ENCODE measurements at places on chromosomes 3 and 15.

DNA sequence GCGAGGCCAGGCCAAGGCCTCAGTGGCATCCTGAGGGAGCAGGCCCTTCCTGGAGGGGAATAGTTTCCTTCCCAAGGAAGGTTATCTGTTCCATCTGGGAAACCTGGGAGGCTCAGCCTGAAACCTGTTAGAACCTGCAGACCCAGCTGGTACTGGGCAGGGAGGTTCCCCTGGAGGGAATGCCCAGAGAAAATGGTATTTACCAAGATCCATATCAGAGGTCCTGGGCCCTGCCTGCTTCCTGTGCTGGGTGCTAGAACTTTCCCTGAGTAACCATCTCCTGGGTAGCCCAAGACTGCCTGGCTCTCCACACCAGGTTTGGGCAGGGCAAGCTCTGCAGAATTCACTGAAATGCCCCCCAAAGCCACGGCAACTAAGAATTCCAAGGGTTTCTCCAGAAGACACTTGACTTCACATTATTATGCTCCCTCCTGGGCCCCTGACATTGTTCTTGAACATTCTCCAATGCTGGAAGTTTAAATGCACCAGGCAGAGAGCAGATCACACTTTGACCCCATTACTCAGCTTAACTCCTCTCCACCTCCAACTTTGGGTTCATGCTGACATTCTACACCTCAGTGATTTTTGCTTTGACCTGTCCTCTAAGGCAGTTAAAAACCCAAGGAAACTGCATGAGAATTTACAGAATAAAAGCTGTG lies 2.0 kb downstream of the CA12 start:
- DNase-seq, result no peak

GRCh38 chr3:21729888-21730459 lies 21.0 kb downstream of the ZNF385D start:
- DNase-seq, result no peak

- no peak for DNase-seq
Measured at GRCh38 chr15:60643555-60643954, 164.6 kb upstream of the ICE2 start.

GRCh38 chr3:149188494-149188893 lies 33.1 kb downstream of the CP start:
- DNase-seq, result no peak

- no peak for DNase-seq
Measured at GRCh38 chr3:71421475-71421819, 162.1 kb downstream of the FOXP1 start.

DNA sequence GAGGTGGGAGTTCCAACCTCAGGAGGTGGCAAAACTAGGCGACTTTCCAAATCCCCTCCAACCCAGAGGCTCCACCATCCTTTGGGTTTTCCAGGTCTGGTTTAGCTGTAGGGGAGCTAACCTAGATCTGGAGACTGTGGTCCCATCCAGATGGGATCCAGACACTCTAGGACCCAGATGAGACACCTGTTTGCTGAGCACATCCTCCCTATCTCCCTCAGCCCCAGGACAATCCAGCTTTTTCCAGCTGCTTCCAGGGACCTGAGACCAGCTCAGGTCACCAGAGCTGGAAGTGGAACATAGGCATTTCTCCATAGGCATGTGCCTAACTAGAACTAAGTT lies 18.2 kb downstream of the CRTAP start:
- DNase-seq, result no peak

GRCh38 chr3:43779850-43780249 lies 89.1 kb downstream of the ABHD5 start:
- no peak for DNase-seq

- no peak for DNase-seq
Measured at GRCh38 chr15:30038667-30039523, 43.9 kb upstream of the GOLGA8J start.

DNA sequence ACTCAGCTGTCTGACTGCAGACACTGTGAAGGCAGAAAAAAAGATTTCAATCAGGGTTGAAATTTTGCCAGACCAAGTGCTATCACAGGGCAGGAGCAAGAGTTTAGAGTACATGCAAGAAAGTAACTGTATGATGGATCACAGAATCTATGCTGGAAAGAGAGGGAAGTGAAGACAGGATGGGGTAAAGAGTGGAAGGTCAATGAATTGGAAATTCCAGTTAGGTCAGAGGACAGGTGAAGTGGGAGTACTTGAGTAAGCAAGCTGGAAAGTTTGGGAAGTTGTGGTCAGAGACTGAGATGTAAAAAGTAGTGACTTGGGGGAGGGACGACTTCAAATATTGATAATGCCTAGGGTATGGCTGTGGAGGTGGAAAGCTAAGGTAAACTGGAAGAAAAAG lies 7.2 kb downstream of the SPG11 start:
- no peak for DNase-seq

DNA sequence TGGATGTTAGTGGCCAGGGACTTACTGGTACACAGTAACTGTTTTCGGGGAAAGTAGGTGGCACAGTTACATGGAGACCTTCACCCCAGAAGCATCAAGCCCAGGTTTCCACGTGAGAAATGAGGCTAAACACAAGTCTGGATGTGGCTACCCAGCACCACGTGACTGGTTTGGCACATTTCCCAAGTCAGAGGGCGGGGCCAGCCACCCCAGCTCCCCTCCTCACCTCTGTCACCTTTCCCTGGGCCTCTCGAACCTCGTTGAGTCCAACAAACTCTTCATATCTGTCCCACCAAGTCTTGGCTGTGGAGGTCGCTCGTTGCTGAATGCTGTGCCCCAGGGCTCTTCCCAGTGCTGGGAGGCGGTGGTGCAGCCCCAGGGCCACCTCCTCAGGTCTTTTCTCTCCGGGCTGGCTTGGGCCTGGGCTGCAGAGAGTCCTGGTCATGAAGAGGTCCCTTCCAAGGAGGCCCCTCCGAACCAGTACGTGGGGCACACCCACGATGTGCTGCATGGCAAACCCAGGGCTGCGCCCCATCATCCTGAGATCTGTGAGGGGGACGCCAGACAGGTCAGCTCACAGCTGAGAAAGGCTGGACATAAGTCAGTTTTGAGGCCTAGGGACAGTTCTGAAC lies 4.8 kb upstream of the PLXNB1 start:
- no peak for DNase-seq

DNA sequence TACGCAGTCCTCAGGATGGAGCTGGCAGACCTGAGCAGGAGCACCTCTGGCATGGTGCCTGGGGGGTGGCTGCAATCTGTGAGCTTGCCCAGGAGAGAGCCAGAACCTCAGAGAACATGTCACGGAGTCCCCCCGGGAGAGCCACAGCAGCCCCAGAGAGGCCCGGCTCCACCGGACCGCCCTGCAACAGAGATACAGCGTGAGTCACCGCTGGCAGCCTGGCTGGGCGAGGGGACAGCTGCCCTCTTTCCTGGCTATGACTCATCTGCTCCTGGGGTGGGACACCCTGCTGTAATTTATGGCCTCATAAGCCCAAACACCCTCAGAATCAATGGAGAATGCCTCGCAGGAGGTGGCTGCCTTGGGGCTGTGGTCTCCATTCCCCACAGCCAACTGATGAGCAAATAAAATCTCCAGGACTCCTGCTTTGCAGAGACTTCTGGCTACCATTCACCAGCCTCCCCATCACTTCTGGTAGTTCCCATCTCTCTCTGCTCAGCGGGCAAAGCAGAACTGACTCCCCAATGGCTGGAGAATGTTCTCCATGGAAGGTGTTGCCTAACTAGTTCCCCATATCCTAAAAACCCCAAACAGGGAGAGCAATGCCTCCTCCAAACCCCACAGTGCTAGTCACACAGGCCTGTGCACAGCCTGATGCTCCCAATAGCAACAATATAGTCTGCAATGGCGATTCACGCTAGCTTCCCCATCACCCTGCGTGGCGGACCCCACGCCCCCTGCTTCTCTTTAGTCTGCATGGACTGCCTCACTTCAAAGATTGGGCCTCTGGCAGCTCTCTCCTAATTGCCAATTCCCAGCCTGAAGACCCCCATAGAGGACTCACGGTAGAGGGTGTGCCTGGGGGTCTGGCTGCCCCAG lies 21.6 kb downstream of the ACSBG1 start:
- DNase-seq, result no peak

DNA sequence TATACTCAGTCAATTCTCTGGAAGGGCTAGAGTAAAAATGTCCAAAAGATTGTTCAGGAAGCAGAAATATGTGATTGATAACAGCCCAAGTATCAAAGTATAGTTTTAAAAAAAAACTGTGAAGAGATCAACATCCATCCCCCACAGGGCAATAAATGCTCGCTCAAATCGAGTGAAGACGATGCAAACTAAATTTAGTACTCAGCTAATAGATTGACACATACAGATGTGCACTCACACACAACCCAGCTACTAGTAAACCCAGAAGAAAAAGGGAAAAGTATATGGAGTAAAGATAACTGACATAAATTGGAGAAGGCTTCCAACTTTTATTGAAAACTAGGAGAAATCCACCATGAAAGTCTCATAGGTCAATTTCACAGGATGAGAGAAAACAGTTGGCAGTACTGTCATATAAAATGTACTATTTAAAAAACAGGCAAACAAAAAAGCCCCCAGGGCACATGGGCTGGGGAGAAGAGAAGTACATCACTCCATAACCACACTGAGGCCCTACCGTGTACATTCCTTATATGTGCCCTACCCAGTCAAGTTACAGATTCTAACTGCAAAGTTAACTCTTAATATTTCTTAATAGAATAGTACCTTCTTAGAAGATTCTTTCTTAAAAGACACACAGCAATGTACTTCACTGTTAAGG lies 125.7 kb downstream of the TBL1XR1 start:
- DNase-seq, result no peak
